ENCODE measurements at places on chromosomes 2 and 18.
A peak's percentile ranks its signal among the peaks of the same experiment; 100 is the strongest.

DNA sequence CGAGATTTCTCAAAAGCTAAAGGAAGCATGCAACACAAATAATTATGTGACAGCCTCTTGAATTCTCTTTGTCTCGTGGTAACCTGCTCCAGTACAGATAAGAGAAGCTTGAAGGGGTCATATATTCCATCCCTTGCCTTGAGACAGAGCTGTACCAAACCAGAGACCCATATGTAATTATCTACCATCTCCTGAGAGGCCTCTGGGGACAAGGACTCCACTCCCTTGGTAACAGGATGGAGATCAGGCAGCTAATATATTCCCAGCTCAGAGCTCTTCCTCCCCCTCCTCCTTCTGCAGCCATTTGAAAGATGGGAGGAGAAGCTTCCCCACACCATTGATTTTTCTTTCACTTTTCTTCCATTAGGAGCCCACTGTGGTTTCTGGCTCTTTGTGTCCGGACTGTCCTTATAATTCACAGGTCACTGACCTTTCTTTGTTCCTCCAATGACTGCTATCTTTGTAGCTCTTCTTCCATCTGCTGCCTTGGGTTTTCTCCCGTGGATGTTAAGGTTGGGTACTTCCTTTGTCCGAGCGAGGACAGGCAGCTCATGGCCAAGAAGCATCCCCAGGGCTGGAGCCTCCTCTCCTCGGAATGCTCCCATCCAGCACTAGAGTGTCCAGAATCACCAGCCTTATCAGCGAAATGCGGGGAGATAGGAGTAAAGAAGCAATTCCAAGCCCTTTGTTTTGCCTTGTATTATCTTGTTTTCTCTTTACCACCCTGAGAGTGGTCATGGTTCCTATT, 72.6 kb upstream of the STPG4 start:
- DNase-seq: peak; percentile 89

DNA sequence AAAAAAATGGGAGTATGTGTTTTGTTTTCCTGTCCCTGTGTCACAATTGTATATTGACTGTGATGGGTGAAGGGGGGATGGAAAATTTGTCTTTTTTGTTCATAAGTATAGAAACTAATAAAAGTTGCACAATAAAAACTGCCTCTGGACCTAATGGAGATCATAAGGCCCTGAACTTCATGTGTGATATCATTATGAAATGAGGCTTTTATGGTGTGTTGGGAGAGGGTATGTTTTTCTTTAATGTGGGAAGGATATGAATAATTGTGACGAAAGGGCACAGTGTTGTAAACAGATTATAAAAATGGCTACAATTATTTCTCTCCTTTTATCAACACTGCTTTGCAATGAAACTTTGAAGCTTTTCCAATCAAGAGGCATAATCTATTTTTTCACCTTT, 1889.3 kb upstream of the CELF4 start:
- no peak for DNase-seq

GRCh38 chr18:62664414-62664813, 50.9 kb upstream of the PHLPP1 start:
- no peak for DNase-seq

GRCh38 chr2:133817680-133818566, 249.7 kb upstream of the NCKAP5 start:
- no peak for DNase-seq

- no peak for DNase-seq
Observed at GRCh38 chr18:46894124-46894523, 23.2 kb downstream of the PIAS2 start.

GRCh38 chr2:111898703-111899514, 502 bp downstream of the MERTK start:
- peak; percentile 33 for DNase-seq

- DNase-seq: no peak
Observed at GRCh38 chr2:240139666-240140393, 628 bp downstream of the OTOS start.

DNA sequence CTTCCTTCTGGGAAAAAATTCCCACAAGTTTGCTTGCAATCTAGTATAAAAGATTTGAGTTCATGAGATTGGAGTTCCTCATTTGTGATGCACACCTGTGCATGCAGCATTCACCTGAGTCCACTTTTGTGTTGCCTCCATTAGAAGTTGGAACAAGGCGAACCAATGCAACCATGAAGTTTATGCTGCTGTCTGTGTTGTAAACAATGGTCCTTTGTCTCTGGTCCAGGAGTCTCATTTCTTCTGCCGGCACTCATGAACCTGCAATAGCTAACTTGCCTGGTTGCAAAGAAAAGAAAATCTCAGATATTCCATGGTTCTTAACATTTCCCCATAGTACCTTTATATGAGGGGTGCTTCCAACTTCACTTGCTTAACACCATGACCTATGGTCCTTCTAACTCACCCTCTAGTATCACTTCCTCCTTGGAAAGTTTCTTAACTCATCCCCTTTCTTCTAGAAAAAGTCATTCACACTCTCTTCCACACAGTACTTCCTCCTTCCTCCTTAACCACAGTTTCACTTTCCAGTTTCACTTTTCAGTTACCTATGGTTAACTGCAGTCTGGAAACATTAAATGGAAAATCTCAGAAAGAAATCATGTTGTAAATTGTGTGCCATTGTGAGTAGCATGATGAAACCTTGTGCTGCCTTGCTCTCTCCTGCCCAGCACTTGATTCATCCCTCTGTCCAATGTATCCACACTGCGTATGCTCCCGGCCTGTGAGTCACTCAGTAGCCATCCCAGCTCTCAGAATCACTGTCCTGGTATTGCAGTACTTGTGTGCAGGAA, 128.8 kb upstream of the TRIB2 start:
- DNase-seq: no peak

GRCh38 chr2:181832015-181832414, 59.5 kb upstream of the ITPRID2 start:
- no peak for DNase-seq

GRCh38 chr2:215189393-215189792, 51.0 kb upstream of the ABCA12 start:
- no peak for DNase-seq

- no peak for DNase-seq
Observed at GRCh38 chr2:207567671-207568070, 37.9 kb downstream of the CREB1 start.

DNA sequence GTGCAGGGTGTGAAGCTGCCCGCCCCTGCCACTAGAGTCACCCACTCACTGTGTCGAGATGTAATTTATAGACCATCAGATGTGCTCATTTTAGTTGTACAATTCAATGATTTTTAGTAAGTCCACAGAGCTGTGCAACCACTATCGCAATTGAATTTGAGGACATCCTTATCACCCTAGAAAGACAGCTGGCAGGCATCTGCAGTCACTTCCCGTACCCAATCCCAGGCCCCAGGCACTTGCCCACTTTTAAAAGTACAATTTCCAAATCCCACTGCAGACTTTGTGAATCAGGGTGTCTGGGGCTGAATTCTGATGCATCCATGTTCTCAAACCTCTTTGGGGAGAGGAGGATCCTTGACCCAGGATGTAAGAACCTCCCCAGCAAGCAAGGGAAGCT, 521.3 kb upstream of the SALL3 start:
- no peak for DNase-seq

- DNase-seq: no peak
Observed at GRCh38 chr2:120831086-120831485, 95.4 kb downstream of the GLI2 start.

DNA sequence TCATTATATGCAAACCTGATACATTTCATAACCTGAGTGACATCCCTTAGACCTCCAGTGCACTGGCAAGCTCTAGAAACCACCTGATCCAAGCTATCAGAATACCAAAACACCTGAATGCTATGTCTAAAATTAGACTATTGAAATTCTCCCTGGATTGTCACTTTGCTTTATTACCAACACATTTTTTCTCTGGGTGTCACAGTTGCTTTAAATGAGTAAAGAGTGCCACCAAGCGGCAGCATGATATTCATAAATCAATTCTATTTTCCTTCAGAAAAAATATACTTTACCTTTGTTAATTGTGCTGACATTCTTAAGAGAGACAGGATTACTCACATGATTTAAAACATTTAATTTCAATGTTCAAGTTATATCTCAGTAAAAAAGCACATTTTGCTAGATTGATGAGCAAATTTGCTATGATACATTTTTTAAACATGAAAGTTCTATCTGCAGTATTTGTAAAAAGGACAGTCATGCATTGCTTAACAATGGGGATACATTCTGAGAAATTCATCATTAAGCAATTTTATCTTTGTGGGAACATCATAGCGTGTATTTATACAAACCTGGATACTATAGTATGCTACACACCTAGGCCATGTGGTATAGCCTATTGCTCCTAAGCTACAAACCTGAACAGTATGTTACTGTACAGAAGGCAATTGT, 338.4 kb upstream of the SLC39A10 start:
- peak; percentile 36 for DNase-seq

GRCh38 chr2:236705295-236706105, 135.9 kb downstream of the ACKR3 start:
- DNase-seq: no peak

GRCh38 chr2:221529943-221530652, 42.0 kb downstream of the EPHA4 start:
- no peak for DNase-seq

DNA sequence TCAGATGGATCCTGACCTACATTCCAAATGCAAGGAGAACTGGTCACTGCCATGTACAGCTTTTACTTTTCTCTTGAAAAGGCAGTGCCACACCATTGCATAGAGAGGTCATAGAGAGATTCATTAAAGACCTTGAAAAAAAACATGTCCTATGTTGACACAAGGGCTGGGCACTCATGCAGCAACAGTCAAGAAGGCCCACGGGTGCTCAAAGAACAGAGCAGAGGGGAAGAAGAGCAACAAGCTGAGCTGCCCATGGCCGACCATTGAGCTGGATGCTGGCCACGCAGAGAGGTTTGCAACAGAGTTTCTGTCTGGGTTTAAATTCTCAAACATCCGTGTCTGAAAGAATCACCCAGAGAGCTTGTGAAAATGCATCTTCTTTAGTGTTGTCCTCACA, 99.1 kb downstream of the ADD2 start:
- DNase-seq: no peak

- DNase-seq: no peak
Observed at GRCh38 chr2:128783193-128783671, 464.6 kb upstream of the HS6ST1 start.

DNA sequence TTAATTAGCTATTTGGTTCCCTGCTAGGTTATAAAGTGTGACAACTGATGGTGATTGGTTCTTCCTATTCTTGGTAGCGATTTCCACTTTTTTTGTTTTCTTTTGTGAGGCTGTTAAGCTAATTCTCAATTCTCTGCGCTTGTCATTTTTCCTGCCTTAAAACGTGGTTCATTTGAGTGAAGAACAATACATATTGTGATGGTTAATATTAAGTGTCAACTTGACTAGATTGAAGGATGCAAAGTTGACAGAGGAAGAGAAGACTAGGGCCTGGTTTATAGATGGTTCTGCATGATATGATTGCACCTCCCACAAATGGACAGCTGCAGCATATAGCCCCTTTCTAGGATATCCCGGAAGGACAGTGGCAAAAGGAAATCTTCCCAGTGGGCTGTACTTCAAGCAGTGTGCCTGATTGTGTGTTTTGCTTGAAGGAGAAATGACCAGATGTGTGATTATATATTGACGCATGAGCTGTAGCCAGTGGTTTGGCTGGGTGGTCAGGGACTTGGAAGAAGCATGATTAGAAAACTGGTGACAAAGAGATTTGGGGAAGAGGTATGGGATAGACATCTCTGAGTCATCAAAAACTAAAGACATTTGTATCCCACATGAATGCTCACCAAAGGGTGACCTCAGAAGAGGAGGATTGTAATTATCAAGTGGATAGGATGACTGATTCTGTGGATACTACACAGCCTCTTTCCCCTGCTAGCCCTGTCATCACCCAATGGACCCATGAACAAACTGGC, 39.4 kb upstream of the ZNF804A start:
- DNase-seq: no peak

- DNase-seq: no peak
Observed at GRCh38 chr18:11407940-11408339, 201.5 kb upstream of the SLC35G4 start.

DNA sequence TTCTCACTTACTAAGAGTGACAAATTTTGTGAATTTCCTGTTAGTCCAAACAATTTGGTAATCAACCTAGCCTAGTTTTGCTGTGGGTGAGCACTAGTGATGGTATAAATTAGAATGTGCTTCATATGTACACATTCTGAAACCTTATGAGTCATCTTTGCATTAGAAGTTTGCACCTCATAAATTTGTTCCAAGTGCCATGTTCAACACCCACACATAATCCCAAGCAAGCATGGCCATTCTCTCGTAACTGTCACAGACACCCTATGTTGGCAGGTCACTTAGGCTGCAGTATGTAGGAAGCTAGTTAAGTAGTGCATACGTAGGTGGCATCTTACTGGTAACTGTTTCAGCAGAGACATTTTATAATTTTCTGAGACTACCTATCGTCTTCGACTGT, 46.9 kb downstream of the NAB1 start:
- DNase-seq: no peak

GRCh38 chr2:156430236-156430979, 5.8 kb upstream of the GPD2 start:
- no peak for DNase-seq

- no peak for DNase-seq
Observed at GRCh38 chr2:186726938-186727337, 33.1 kb downstream of the FAM171B start.

DNA sequence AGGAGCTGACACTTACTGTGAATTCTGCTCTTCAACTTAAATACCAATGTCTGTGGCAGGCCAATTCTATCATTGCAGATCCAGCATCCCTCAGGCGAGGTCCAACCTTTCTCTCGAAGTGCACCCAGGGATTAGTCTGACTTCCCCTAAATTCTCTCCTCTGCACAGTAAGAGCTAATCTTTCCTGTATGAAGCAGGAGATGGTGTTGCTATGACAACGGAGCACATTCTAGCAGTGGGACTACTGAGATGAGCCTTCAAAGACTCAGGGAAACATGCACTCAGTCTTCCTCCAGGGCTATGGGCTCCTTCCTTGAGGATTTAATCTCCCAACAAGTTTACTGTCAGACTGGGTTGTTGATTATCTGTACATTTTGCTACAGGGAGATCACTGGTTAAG, 176.3 kb downstream of the NOL4 start:
- DNase-seq: peak; percentile 51

- DNase-seq: peak; percentile 42
Observed at GRCh38 chr2:231800493-231801091, 14.3 kb downstream of the COPS7B start.

DNA sequence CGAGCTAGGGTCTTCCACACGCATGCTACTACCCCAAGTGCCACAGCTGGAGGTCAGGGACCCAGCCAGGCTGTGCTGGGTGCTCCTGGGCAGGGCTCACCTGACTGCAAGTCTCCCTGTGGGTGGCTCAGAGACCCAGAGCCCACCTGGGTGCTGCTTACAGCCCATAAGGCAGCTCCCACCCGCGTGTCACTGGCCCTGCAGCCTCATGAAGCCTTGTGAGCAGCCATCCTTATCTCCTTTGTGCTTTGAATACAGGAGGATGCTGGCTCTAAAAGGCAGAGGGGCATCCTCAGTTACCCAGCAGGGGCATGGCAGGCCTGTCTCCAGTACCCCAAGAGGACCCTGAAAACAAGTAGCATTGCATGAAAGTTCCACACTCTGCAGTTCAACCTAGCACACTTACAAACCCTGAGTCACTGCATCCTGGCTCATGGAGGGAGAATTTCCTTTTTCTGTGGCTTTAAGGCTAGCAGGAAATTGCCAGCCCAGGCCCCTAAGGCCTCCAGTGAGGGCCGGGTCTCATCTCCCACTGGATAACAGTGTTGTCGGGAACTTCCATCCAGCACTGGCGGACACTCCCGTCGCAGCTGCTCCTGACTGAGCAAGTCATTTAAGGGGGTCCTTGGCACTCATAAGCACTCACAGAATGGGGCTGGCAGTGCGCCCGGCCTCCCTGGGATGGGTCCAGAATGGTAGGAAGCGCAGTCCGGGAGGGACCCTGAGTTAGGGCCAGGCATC, 137.1 kb downstream of the RPIA start:
- no peak for DNase-seq
